ENCODE measurements at places on chromosomes 7 and 10.

DNA sequence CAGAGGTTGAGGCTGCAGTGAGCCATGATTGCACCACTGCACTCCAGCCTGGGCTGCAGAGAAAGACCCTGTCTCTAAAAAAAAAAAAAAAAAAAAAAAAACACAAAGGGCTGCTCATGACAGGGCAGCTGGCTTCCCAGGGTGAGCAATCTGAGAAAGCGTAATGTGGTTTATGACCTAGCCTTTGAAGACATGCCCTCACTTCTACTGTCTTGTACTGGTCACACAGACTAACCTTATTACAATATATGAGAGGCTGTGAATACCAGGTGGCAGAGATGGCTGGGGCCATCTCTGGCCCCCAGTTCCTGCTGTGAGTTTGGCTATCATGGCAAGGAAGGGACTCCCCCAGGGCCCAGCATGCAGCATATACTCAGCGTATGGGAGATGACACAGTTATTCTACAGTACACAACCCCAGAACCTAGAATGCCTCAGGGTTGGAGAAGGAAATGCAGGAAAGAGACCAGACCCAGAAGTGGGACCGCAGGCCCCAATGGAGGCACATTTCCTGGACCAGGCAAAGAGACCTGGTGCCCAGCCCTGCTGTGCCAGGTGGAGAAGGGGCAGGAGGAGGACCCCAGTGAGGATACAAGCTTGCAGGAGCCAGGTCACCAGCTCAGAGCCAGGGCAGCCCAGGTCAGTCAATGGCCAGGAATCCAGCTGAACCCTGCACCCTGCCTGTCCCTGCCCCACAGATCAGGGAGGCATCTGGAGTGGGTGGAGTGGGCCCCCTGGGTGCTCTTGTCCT is 26.3 kb downstream of the NPTX2 start:
- no peak for DNase-seq

DNA sequence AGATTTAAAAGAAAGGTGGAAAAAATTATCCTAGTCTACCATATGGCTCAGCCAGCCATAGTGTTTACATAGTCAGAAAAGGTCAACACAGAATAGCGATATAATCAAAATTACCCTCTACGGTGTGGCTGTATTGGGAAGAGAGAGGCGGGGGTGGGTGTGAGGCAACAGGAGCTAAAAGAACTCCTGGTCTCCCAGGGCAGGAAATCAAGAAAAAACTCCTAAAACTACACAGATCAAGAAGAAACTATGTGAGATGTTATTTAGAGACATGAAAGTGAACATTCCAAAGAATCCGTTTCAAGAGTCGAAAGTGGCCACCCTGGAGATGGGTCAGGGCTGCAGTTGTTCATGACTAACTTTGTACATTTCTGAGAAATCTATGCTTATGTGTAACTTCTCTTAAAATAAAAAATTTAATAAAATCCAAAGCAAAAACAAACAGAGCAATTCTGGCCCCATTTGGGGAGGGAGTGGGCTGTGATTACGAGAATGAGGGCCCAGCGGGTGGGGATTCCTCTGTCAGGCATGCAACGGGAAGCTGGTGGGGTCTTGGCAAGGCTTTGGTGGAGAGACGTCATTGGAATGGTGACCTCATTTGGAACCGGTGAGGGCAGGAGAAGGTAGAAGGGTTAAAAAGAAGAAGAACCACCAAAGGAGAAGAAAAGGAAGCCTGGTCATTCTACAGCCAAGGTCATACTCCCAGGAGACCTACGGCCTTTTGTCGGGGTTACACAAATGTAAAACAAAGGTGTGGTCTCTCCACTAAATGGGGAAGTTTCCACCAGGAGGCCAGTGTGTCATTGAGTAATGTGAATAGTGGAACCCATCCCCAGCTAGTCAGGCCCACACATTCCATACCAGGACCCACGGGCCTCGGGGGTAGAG is 71.2 kb upstream of the DUSP5 start:
- DNase-seq = no peak

DNA sequence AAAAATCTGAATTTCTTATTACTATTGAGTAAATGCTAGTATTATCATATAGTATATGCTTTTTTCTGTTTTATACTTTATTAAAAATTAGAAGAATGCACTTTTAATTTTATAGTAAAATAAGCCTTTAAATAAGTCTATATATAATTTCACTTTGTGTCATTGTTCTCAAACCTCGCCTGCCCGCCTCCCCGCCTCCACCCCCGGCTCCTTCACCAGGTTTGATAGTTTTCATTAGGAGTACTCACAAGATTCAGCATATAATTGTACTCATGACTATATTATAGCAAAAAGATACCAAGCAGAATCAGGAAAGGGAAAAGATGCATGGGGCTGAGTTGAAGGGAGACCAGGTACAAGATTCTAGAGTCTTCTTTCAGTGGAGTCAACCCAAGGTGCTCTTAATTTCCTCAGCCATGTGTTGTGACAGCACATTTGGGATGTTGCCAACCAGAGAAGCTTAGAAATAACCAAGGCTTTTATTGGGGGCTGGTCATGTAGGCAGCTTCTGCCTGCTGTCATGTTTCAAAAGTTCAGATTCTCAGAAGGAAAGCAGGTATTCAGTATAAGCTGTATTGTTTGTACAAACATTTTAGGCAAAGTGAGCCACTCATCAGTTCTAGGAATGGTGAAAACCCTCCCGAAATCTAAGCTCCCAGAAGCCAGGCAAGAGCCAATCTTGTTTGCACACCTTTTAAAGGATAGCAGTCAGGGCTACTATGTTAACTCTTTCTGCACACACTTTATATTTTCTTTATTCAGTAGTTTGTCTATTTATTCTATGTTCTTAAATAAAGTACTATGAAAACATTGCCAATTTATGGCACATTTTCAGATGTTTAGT is 12.3 kb downstream of the NHLRC2 start:
- DNase-seq = no peak

DNA sequence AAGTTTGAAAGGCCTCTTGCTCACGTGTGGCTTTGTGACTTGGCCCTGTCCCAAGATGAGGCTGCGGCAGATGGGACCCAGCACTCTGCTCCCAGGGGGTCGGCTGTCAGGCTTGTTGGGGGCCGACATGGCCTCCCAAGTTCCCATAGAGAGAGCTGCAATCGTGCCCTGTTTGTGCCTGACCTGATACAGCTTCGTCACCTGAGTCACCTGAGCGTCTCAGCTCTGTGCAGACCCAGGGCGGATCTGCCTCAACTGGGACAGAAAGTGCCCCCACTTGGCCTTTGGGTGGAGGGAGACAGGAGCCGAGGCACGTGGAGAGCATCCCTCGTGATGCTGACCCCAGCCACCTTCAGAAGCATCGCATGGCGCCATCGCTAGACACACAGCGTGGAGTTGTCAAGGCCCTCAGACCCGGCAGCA is 21.7 kb downstream of the PAPOLB start:
- DNase-seq = no peak

DNA sequence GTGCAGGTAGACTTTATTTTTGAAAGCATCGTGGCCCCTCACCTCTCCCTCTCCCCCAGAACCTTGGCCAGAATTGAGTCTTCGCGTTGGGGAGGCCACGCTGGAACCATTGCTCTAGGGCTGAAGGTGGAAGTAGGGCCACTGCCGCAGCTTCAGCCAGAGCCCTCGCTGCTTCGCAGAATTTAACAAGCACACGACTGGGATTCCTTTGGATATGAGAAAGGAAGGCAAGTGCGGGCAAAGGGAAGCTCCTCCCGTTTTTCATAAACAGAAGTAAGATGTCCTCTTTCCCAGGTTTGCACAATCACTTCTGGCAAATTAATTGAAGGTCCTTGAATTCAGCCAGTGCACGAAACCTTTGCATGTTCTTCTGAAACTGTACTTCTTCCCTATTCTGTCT is 168.1 kb downstream of the CCDC3 start:
- peak; percentile 34 for DNase-seq

DNA sequence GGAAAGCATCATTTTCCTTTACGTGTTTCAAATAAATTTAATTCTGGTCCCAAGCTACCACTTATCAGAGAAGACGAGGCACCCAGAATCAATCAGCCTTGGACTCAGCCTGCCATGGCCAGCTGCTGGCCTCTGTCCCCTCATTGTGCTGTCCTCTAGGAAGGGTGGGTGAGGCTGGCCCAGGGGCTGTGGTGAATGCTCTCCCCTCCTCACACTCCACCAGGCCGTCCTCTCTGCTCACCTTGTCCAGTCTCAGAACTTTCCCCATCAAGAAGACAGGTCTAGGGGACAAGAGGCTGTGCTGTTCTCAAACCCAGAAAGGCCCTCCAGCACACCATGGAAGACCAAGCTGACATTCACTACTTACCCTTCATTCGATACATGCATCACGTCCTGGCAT is 36.4 kb downstream of the CXCL12 start:
- no peak for DNase-seq

Measured in foreskin keratinocyte (primary cell).